Stimulated activated CD4-positive, alpha-beta T cell treated with anti-CD3 and anti-CD28 coated beads, Interleukin-1b, Interleukin-23, amount 100 ng/mL, for 1 hour (primary cell): ENCODE measurements at places on chromosomes 13 and 19.
A peak's percentile ranks its signal among the peaks of the same experiment; 100 is the strongest.

DNA sequence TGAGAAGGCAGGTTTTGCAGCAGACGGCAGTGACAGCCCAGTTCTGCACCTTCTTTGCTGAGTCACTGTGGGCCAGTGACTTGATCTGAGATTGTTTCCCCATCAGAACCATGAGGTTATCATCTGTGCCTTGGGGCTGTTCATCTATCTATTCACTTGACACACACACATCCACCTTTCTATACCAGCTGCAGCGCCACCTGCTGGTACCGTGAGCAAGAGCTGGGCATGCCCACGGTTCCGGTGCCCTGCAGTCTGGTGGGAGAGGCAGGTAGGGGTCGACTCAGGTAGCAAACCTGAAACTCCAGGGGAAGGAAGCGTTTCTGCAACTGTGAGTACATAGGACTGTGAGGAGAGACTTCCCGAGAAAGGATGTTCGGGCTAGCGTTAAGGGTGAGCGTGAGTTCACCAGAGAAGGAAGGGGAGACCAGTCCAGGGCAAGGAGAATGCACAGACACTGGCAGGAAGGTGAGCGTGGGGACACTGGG is 7.5 kb upstream of the LIN7B start:
- DNase-seq, result peak; percentile 34

DNA sequence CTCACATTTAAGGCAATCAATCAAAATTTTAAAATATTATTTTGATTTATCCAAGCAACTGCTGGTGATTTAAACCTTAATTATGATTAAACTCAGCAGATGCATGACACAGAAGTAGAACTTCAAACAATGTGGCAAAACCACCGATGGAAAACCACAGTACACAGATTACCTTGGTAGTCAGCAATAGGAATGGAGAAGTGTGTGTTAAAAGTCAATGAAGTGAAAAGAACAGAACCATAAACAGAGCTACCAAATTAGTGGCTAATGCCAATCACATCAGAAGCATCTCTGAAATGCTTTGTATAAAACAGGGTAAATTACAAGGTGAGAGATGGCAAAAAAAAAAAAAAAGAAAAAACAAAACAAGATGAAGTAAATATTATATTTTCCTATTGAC is 31.2 kb downstream of the KATNAL1 start:
- DNase-seq, result no peak

GRCh38 chr13:29164116-29164515 is 344.0 kb downstream of the MTUS2 start:
- DNase-seq, result no peak

- no peak for DNase-seq
Observed at GRCh38 chr13:53545340-53545941, 516.8 kb downstream of the OLFM4 start.

GRCh38 chr19:48650974-48651682 is 5.1 kb upstream of the CA11 start:
- no peak for DNase-seq

GRCh38 chr13:93769101-93769500 is 542.5 kb downstream of the GPC6 start:
- DNase-seq, result no peak
